ENCODE measurements at places on chromosomes 11 and 22. TPM values are rescaled to one million over a fixed set of nuclear protein-coding genes. Genes with fewer than 3 reads are reported as not detected.

DNA sequence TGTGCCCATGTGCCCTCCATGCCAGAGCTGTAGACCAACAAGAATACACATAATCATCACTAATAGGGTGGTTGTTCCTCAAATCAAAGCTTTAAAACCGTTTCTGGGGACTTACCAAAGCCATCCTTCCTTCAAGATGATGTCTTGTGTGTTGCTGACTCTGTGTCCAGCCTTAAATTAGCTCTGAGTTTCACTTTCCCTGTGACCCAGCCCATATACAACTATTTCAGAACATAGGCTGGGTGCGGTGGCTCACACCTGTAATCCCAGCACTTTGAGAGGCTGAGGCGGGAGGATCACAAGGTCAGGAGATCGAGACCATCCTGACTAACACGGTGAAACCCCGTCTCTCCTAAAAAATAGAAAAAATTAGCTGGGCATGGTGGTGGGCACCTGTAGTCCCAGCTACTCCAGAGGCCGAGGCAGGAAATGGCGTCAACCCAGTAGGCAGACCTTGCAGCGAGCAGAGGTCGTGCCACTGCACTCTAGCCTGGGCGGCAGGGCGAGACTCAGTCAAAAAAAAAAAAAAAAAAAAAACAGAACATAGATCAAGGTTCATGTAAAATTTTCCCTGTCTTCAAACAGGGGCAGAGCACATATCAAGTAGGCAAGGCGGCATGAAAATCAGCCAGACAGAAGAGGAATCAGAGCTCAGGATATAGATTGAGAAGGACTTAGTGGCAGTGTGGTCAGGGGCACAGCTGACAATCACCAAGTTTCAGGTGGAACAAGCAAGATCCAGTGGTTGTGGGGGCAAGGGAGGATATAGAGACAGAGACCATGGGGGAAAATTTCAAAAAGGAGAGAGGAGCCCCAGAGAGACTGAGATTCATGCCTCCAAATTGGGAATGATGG, at the start of gene PLAAT2:
Gene PLAAT2, minus strand, starts transcription at position 179 of the 855 bp plus-strand sequence. Its CDS starts 55 bp downstream, at position 124.
- no peak for DNase-seq

Gene C22orf42
- not detected for total RNA-seq

Gene FGF3
- total RNA-seq: not detected

DNA sequence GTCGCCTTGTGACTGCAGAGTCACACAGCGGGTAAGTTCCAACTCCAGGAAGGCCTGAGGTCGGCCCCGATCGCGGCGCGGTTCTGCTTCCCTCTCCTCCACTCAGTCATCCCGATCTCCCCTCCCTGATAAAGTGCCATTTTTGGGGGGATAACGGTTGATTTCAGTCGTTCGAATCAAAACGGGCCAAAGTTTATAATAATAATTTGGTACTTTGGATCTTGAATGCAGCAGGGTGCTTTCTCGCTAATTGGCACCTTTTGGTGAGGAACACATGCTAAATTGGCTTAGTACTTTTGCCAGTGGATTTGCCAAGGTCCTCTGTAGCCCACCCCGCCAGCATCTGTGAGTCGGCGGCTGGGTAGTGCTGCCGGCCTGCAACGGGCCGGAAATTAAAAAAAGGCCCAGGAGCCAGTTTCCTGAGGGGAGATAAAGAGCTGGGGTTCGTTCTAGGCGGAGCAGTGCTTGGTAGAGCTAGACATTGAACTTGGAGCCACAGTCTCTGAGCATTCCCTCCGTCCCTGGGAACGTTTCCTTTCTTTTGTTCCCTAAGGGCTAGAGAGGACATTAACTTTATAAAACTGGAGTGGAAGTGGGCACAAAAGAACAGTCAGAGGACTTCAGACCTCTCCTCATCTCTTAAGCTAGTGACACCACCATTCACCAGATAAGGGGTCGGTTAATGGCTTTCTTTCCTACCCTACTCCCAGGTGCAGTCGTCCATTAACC, 997 bp downstream of the UBE2L3 start:
- no peak for DNase-seq

Gene PAX6
- total RNA-seq: not detected

- peak; percentile 78 for DNase-seq
Observed at GRCh38 chr22:31102441-31103081, 4.8 kb downstream of the SELENOM start.

GRCh38 chr11:71527576-71528210, 626 bp downstream of the KRTAP5-7 start:
- DNase-seq: no peak
